ENCODE measurements at places on chromosomes 6 and 20.

GRCh38 chr6:33809594-33809993, 5.8 kb upstream of the MLN start:
- DNase-seq = no peak

DNA sequence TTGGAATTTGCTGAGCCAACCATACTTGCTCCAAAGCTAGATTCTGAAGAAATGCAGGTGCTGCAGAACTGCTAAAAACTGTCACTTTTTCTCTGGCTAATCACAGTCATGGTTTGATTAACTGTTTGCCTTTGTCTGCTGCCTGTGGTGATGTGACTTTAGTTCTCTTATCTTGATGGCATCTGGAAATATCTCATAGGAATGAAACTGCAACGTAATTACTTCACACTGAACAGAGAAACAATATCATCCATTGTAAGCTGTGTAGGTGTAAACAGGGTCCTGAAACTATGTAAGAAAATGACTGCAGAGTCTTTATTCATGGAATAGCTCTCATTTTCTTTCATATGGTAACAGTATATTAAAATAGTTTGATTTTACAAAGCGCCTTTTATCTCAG, 721.9 kb upstream of the HS3ST5 start:
- DNase-seq = no peak

GRCh38 chr6:29908710-29909109, 33.6 kb upstream of the HLA-A start:
- no peak for DNase-seq

DNA sequence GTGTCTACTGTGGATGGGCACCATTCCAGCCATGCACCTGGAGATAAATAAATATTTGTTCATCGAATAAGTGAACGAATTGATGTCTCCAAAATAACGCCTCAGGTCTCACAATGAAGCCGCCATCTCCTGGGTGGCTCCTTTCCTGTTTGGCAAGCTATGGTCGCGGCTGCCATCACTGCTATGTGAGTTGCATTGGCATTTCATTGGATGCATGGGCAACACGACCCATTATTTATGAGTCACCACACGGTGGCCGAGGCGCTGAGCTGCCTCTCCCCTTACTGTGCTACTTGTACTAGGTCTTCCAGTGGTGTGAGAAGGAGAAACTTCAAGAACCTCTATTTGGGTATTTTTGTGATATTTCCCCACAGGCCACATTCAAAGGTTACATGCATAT, 21.3 kb upstream of the PDE10A start:
- DNase-seq = no peak

- DNase-seq = no peak
Observed at GRCh38 chr6:134882426-134883038, 67.4 kb downstream of the ALDH8A1 start.

DNA sequence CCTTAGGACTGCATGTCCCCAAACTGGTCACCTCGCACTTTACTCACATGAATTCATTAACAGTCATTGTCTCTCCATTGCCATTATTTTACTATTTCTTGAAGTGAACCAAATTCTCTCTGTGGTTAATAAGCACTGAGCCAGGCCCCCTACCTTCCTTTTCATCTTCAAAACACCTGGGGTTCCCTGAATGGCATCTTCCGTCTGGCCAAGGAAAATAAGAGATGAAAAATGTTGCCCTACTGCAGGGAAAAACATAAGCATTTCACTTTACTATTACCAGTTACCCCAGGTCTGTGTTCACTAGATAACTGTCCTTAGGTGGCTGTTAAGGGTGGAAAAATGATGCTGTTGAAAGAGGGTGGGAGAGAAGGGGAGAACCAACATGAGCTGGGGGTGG, 10.0 kb upstream of the NKX2-2 start:
- DNase-seq = no peak

DNA sequence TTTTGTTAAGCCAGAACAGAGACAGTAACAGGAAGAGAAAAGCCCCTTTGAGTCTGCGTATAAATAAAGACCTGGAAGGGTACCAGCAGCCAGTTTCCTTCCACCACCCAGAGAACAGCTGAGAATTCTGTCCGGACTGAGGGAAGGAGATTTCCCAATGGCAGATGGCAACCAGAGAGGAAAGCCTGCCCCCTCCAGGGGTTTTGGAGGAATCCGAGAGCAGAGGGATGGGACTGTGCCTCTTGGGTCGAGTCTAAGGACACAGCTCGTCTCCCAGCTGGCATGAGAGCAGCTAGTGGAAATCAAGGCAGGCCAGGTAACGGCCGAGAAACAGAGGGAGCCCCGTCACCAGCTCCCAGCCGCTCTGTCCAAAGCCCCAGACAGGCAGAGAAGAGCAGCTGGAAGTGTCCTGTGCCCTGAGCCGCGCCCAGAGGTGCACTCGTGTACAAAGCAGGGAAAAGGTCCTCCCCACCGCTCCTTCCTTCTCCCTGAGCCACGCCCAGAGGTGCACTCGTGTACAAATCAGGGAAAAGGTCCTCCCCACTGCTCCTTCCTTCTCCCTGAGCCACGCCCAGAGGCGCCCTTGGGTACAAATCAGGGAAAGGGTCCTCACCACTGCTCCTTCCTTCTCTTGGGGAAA, 134.0 kb upstream of the SNX9 start:
- no peak for DNase-seq

GRCh38 chr6:138590796-138591709, 91.8 kb upstream of the NHSL1 start:
- DNase-seq = no peak

GRCh38 chr20:5621305-5621704, 128.9 kb upstream of the SHLD1 start:
- no peak for DNase-seq

- no peak for DNase-seq
Observed at GRCh38 chr6:18973251-18973650, 586.1 kb downstream of the RNF144B start.

DNA sequence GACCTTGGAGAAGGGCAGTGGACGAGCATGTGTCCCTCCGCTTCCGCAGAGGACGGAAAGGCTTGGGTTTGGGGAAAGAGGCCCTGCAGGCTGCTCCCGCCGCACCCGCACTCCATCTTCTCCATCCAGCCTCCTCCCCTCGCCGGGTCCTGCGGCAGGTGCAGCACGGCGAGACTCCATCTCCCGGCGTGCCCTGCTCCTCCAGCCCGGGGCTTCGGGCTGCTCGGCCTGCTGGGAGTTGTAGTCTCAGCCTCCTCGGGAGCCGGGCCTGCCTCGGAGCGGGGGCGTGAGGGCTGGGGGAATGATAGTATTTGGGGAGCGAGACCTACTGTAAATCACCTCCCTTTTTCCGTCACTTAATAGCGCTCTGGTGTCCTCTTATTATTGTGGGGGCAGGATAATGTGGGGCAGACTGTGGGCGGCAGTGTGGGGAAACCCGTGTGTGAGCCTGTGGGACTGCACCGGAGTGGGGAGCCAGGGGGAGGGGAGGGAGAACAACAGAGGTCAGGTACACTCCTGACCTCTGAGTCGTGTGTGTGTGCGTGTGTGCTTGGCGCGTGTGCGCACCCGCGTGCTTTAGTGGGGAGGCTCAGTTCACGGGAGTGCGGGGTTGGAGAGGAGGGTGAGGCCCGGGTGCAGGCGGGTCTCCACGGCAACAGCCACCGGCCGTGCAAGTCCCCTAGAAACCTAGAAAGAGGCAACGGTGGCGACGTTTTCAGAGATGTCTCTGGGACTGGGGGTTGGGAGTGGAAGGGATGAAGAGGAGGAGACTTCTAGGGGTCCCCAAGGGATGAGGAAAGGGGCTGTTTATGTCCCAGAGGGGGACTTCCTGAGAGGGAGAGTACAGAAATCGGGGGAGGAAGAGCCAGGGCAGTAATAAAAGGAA, 4.1 kb downstream of the TTBK1 start:
- DNase-seq = peak; percentile 55

DNA sequence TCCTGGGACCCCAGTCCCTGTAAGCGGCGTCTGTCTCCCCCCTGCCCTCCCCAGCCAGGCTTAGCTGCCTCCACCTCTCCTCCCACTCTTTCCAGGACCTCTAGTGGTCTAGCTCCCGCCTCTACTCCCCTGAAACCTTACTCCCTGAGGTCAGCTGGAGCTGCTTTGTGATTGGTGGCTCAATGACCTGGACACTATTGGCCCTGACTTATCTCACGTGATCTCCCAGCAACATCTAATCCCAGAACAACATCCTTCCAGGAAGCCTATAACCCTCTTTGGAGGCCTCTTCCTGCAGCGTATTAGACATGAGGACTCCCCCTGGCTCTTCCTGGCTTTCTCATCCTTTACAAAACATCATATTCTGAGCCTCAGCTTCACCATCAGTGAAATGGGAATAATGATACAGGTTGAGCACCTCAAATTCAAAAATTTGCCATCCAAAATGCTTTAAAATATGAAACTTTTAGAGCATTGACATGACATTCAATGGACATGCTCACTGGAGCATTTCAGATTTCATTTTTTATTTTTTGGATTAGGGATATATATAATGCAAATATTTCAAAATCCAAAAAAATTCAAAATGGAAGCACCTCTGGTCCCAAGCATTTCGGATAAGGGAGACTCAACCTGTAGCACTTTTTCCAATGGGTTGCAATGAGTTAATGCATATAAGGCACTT, 16.3 kb upstream of the SRC start:
- no peak for DNase-seq

DNA sequence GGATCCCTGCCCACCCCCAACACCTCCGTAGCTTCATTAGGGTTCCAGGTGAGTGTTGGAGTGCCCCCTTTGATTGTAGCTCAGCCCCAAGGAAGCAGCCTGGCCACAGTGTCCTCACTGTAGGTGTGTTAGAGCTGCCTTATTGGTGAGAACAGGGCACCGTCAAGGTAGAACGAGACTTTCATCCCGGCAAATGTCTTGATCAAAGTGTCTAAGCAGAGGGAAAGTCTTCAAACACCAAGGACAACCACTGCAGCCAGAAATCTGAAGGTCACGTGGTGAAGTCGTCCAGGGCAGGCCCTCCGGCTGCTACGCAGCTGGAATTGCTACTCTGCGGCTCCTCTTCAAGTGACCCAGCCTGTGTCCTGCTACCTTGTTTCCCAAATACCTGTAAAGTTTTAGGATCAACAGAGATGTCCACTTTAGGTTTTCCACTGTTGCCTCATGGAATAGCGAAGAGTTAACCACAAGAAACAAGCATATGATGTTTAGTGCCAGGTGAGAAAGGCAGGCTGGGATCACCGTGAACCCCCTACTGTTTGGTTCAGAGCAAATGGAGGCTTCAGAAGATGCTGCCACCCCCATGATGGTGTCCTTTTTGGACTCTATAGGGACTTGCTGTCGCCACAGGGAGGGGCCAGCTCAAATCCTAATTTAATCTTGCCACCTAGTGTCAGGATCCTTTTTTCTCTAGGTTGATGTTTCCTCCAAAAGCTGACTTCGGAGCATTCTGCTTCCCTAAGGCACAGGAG, 1.7 kb upstream of the DLL1 start:
- no peak for DNase-seq

GRCh38 chr6:12150812-12151432, 138.8 kb downstream of the HIVEP1 start:
- DNase-seq = no peak

GRCh38 chr6:131084982-131085381, 21.9 kb upstream of the EPB41L2 start:
- no peak for DNase-seq

GRCh38 chr20:59984541-59984940, 26.3 kb downstream of the CDH26 start:
- DNase-seq = no peak

- no peak for DNase-seq
Observed at GRCh38 chr6:103001724-103002123, 1608.2 kb downstream of the GRIK2 start.

DNA sequence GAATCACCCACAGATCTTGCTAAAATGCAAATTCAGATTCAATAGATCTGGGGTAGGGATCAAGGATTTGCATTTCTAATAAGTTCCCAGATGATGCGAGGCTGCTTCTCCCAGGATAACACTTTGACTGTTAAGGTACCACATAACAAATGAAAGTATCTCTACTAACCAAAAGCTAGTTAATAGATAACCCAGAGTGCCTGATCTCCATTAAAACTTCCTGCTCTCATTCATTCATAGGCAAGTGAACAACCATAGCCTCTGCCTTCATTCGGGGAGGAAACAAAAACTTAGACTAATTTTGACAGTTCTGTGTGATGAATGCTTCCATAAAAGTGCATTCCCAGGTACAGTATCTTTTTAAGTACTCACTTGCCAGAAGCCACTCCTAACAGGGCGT, 265.6 kb upstream of the BTBD3 start:
- DNase-seq = no peak

DNA sequence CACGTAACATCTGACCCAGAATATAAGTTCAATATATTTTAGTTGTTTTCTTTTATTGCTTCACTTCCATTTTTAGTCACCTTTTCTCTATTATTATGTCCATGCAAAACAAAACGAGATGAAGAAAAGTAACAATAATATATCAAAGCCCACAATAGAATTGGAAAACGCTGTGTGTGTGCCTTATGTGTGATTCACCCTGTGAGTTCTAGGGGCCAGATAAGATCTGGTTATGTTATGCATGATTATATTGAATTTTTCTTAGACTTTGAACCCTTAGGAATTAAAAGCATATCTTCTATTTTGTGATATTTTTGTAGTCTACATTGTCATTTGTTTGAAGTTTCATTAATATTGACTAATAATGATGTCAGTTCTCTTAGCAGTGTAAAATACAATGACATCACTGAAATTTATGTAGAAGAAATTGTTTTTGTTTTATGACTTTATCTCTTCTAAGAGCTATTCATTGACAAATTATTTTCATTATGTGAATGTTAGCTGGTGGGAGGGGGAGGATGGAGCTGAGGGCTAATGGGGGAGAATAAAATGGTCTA, 243.6 kb downstream of the TFAP2B start:
- no peak for DNase-seq

- DNase-seq = no peak
Observed at GRCh38 chr20:2123720-2124119, 22.1 kb downstream of the STK35 start.

- DNase-seq = no peak
Observed at GRCh38 chr6:139647841-139648240, 273.4 kb upstream of the CITED2 start.

DNA sequence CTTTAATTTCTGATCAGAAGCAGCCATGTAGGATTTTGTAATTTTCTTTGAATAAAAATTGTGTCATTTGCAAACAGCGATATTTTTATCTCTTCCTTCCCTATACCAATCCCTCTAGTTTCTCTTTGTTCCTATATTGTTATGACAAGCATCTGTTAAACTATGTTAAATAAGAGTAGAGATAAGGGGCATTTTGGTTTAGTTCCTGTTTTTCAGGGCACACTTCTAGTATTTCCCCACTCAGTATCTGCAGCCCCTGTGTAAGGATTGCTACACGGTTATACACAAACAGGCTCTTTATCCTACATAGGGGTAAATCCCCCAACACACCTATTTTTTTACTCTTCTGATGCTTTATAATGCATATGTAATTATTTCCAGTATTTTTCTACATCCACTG, 42.1 kb downstream of the TRERF1 start:
- DNase-seq = no peak

DNA sequence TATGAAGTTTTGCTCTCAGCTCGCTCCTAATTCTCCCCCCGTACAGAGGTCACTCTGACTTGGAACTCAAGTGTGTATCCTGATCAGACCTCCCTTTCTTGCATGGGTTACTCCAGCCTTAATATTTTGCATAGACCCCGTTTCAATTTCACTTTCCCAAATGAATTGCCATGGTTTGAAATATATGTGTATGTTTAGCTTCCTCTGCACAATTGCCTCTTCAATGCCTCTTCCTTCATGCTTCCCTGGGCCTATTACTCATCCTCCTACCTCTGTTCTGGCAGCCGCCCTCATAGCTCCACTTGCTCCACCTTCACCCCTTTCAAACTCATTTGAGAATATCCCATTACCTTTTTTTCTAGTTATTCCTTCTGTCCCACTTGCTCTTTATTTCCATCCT, 90.0 kb upstream of the SAMD5 start:
- no peak for DNase-seq
